ENCODE measurements at places on chromosomes 11 and 22.

DNA sequence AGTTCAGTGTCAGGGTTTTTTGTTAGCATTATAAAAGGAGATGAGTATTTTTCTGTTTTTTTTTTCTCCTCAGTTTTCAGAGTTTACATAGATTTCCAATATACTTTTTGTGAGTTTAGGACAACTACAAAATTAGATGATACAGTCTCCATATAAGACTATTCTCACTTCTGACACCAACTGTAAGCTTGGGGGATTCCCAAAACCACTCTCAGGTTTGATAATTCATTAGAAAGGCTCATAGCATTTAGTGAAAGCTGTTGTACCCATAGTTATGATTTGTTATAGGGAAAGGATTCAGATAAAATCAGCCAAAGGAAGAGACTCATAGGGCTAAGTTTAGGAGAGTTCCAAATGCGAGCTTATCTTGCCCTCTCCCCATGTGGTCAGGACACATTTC, 24.1 kb downstream of the CUL5 start:
- no peak for DNase-seq

DNA sequence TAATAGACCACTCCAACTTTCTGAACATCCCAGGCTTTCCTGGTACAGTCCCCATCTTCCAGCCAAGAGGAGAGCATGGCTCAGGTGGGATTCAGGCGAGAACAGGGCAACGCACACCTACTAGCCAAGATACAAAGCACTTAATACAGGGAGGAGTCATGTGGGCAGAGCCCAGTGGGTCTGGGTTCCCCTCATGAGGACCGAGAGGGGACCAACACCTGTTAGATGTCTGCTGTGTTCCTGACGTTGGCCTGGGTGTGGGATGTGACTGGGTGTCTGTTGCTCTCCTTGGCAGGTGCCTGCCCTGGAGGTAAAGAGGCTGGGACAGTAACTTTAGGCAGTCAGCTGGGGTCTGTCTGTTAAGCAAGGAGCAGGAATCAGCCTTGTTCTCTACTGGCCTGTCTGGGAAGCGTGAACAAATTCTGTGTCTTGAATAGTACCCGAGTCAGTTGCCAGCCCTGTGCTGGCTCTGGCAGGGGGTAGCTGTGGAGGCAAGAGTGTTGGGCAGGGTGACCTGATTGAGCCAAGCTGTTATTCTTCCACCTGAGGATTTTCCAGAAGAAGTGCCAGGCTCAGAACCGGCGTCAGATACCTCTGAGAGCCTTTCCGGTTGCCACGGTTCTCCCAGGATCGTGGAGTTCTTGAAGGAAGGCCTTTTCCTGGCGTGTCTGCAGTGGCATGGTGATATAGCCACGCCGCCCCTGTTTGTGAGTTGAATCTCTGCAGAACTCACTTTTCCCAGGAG, 56.3 kb downstream of the BCR start:
- no peak for DNase-seq

DNA sequence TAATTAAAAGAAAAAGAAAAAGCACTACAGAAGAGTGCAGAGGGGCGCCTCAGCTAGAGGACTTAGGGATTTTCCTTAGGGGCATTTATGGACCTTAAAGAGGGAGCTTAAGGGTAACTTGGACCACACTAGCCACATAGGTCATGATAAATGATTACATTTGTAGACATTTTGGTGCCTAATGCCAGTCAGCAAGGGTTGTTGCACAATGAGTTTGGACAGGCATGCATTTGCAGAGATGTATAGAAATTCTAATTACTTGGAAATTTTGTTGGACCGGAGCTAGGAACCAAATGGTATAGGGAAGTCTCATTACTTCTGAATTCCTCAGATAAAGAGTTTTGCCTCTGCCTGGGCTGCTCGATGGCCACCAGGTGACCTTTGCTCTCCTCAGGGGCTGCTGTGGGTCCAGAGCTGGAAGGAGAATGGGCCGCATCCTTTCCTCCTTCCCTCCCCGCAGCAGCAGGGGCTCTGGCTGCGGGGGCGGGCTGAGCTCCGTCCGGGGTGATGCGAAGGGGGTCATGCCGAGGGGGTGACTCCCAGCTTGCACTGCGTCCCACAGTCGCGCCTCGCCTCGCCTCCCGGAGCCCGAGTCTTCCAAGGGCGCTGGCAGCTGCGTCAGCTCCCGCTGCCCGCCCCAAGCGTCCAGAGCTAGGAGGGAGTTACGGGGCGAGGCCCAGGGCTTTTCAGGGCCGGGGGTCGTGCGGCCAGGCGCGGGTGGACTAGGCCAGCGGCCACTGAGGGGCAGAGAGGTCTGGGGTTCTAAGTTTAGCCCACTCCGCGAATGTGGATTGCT, 20.3 kb upstream of the MALAT1 start:
- no peak for DNase-seq

GRCh38 chr11:130872981-130873380, 43.3 kb downstream of the SNX19 start:
- no peak for DNase-seq

DNA sequence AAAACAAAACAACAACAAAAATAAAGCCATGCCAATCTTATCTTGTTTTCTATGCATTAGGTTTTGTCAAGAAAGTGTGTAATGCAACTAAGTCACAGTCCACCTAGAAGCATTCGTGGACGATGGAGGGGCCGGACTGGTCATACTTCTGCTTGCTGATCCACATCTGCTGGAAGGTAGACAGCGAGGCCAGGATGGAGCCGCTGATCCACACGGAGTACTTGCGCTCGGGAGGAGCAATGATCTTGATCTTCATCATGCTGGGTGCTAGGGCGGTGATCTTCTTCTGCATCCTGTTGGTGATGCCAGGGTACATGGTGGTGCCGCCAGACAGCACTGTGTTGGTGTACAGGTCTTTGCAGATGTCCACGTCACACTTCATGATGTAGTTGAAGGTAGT, 18.3 kb upstream of the EP300 start:
- DNase-seq, result no peak

DNA sequence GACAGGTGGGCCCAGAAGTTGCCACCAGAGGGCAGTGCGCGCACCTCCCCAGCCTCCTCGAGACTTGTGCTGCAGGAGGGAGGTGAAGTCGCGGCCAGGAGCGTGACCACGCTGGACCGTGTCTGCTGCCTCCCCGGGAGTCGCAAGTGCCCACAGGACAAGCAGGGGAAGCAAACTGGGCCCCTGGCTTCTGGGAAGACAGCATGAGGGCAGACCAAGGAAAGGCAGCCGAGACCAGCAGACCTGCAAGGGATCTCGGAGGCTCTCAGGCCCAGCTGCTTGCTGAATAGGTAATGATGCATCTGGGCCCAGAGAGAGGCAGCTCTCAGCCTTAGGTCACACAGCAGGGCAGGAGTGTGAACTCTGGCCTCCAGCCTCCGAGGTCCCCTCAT, 17.0 kb upstream of the IL2RB start:
- peak; percentile 47 for DNase-seq

- DNase-seq, result no peak
Measured at GRCh38 chr11:130455483-130456127, 7.2 kb downstream of the ADAMTS15 start.

- DNase-seq, result no peak
Measured at GRCh38 chr22:49111085-49111484, 716.6 kb downstream of the BRD1 start.

DNA sequence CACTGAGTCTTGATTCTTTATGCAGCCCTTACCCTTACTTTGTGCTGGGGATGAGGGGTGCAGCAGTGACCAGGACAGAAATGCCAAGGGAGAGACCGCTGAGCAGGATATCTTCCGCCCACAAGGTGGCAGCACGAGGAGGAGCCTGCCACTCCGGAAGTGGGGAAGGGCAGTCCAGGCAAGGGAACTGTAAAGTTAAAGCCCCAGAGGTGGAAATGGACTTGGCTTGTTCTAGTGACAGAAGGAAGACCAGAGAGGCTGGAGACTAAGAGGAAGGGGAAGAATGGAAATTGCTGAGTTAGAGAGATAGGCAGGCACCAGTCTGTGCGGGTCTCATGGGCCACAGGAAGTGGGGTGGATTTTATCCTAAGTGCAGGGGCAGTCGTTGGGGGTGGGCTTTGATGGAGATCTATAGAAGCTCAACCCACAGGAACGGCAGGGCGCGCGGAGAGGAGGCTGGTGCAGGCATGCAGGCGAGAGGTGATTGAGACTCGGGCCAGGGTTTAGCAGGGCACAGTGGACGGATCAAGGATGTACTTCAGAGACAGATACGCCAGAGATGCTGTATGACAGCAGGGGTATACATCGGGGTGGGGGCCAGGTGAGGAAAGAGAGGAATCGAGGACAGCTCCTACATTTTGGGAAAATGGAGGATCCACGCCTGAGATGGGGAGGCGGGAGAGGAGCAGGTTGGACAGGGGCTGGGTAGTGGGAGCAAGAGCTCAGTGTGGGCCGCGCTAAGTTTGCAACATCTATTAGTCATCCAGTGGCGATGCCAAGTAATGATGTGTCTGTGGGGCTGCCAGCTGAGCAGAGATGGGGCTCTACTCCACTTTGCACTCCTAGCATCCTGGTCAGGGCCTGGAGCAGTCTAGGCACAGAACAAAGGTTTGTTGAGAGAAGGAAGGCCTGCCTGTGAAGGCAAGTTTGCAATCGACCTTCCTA, 3.3 kb upstream of the GRK2 start:
- peak; percentile 63 for DNase-seq

- DNase-seq, result no peak
Measured at GRCh38 chr22:37431801-37432707, 4.8 kb upstream of the ELFN2 start.

All from NCI-H1417 (cell line).